ENCODE measurements at places on chromosomes 12 and 14. TPM values are rescaled to one million over a fixed set of nuclear protein-coding genes. Genes with fewer than 3 reads are reported as not detected.

Gene DNAL1
- total RNA-seq, result 9.2 TPM

Gene C14orf180
- total RNA-seq, result not detected

Gene PIK3C2G
- 0.28 TPM for total RNA-seq

Gene WNT5B
- 5.6 TPM for total RNA-seq

Gene TMEM132C
- total RNA-seq, result not detected

Gene TEX52
- not detected for total RNA-seq

Gene DPPA3
- total RNA-seq, result not detected

Gene RBM25
- total RNA-seq, result 40.3 TPM

Gene HOXC10
- not detected for total RNA-seq

Gene TAS2R42
- total RNA-seq, result not detected

Gene EML5
- total RNA-seq, result 0.78 TPM

Gene TAS2R31
- total RNA-seq, result 5.6 TPM

Gene TPPP2
- total RNA-seq, result not detected

Gene CLEC7A
- total RNA-seq, result under 0.01 TPM

Gene ARF3
- 46.3 TPM for total RNA-seq

Gene ZC3H14
- 70.8 TPM for total RNA-seq

Gene KRR1
- total RNA-seq, result 21.9 TPM

Gene PEBP1
- 149 TPM for total RNA-seq

Gene C3AR1
- not detected for total RNA-seq

Gene INSM2
- not detected for total RNA-seq

Gene EFS
- total RNA-seq, result 6.2 TPM

Gene ANP32D
- not detected for total RNA-seq

Gene CDCA3
- 0.68 TPM for total RNA-seq

Gene MPHOSPH9
- total RNA-seq, result 21.9 TPM

Gene KRT5
- 16,450 TPM for total RNA-seq

Gene VSX2
- total RNA-seq, result not detected

Gene CLBA1
- 11.8 TPM for total RNA-seq

Gene APOF
- not detected for total RNA-seq

Gene COL2A1
- 0.07 TPM for total RNA-seq

Gene SUSD6
- 9.2 TPM for total RNA-seq

Gene FOXN4
- not detected for total RNA-seq

Gene DCAF11
- total RNA-seq, result 93.3 TPM

Gene TTC9
- total RNA-seq, result 5.8 TPM

Gene ENDOU
- not detected for total RNA-seq

Gene RPGRIP1
- not detected for total RNA-seq

Data from nasal cavity respiratory epithelium epithelial cell of viscerocranial mucosa (primary cell).